ENCODE measurements at places on chromosomes 7 and 10.

DNA sequence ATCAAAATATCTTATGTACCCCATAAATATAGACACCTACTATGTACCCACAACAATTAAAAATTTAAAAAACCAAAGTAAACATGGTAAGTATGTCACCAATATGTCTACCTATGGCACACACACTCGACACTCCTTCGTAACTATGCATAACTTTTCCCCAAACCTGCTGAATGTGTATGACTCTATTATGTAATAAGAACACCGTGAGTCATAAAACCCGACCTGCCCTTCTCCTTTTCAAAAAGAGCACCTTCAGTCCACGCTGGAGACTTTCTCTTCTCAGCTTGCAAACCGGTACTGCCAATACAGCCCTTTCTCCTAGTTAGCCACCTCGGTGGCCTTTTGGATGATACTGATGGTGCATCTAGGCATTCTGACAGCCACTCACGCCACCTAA is 186.3 kb downstream of the PRPF18 start:
- DNase-seq = no peak

GRCh38 chr10:77526868-77527617 is 110.6 kb downstream of the KCNMA1 start:
- no peak for DNase-seq

GRCh38 chr7:76129366-76129765 is 72.3 kb upstream of the SRRM3 start:
- DNase-seq = peak; percentile 2

GRCh38 chr10:79181227-79181626 is 112.5 kb downstream of the ZMIZ1 start:
- DNase-seq = no peak

DNA sequence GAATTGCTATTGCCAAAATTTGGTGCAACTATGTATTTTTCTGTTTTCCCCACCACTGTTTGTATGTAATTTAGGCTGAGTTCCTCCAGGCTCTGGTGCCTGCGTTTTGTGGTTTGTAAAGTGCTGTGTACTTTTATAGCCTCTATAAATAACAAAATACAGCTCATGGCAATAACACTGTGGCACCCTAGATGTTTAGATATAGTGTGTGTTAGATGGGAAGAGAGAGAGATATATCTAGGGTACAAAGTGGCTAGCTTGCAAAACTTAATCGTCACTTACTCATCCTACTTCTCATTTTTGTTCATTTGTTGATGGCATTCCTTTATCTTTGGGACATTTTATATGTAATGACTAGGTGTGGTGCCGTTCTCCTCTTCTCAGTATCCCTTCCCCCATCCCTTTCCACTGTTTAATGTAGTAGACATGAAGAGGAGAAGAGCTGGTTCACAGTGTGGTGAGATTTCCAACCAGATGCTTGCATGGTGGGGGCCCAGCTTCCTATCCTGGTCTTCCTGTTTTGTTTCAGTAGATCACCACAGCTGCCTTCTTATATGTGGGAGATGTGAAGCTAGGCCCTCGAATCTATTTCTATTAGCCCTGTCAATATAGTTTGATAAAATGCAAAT is 115.0 kb downstream of the SND1 start:
- no peak for DNase-seq

- no peak for DNase-seq
These were observed 8.8 kb downstream of the AFAP1L2 start for GRCh38 chr10:114395366-114396022.

- DNase-seq = no peak
These were observed 119.4 kb upstream of the KIF5B start for GRCh38 chr10:32175629-32176028.

DNA sequence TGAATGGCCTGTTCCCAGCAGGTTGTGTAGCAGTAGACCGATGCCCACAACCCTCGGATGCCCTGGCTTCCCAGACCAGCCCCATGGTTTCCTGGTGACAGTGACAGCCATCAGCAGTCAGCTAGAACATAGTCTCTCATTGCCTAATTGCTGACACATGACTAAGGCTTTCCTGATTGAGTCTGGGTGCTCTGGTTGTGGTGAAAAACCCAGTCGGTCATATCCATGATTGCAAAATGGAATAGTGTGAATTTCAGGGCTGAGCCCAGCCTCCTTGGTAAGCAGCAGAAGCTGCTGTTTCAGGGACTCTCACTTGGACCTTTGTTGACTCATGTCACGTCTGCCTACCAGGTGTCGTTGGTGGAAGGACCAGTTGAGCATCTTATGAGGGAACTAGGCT is 36.6 kb downstream of the POR start:
- DNase-seq = peak; percentile 12

GRCh38 chr10:44418637-44419036 is 33.7 kb upstream of the CXCL12 start:
- no peak for DNase-seq

DNA sequence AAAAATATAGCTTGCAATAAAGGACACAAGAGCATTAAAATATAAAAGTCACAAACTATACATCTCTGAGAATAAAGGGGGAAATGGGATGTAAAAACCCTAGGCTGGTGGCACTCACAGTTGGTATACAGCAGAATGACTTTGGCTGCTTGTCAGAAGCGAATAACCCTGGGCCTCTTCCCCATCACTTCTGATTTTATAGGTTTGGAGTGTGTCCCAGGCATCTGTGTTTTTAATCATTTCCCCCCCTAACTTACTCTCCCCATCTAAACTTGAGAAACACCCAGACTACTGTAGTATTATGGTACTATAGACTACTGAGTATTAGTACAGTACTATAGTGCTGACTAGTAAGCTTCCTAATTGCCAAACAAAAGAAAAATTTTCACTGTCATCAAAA is 1.8 kb upstream of the RPA3 start:
- DNase-seq = no peak

GRCh38 chr10:37682617-37683016 is 174.8 kb downstream of the ZNF248 start:
- DNase-seq = no peak

DNA sequence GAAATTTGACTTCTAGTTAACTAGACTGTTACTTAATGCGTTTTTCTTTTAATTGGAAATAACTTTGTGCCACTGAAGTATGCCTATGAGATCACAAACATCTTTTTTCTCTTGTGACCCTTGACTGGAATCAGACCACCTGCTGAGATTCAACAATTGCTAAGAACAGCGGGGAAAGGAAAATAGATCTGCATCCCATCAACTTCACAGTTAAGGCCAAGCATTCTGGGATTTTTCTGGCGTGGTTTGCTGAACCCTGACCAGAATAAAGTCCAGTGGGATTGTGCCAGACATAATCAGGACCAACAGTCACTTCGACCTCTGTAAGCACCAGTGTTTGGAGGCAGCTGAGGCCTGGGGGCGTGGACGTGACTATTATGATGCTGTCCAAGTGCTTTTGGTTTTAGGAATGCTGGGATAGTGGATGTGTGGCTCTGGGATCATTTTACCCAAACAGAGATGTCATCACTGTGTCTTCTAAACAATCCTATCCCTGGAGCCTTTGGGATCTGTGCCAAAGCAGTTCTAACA is 373.3 kb upstream of the PRKCQ start:
- DNase-seq = no peak

DNA sequence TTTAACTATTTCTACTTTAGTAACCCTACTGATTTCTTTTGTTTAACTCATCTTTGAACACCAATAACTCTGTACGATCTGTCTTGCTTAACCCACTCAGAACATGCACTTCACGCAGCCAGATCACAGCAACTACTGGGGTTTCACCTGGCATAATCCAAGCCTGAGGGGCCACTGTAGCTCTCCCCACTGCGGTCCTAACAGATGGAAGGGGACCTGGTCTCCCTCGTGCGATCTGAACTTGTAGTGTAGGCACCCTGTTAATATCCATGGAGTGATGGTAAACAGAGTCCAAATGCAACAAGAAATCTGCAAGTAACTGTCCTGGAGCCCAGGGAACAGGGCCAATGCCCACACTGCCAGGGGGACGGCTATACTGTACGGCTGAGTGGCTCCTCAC is 45.5 kb downstream of the INSIG1 start:
- DNase-seq = no peak

- DNase-seq = no peak
These were observed 80.0 kb downstream of the C7orf25 start for GRCh38 chr7:42831718-42832522.

DNA sequence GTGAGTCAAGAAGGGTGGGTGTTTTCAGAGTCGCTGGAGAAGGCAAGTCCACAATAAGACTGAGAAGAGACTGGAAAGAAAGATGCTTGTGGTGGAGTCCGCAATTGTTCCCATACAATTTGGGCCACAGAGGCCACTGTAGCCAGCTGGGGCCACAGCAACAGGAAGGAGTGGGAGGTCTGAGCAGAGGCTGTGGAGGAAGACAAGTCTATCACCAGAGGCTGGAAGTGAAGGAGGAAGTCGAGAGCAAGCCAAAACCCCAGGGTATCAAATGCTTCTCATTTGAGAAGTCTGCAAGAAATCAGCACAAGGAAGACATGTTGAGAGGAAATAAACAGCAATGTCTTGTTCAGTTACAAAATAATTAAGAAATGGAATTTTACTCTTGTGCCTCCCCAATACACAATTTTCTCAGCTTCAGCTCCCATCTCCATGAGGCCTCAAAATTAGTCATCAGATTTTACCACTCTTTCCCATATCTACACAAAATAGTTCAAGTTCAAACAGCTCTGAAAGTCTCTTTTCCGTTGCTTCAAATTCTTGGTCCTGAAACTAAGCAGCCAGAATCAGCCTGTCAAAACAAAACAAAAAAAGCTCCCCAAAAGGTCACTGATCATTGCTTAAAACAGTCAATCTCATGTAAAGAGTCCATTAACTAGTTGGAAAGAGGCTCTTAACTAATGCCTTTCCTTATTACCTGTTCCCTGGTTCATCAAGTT is 31.6 kb downstream of the SLC16A12 start:
- DNase-seq = no peak

GRCh38 chr7:102872460-102872859 is 40.3 kb upstream of the LRRC17 start:
- DNase-seq = peak; percentile 72

DNA sequence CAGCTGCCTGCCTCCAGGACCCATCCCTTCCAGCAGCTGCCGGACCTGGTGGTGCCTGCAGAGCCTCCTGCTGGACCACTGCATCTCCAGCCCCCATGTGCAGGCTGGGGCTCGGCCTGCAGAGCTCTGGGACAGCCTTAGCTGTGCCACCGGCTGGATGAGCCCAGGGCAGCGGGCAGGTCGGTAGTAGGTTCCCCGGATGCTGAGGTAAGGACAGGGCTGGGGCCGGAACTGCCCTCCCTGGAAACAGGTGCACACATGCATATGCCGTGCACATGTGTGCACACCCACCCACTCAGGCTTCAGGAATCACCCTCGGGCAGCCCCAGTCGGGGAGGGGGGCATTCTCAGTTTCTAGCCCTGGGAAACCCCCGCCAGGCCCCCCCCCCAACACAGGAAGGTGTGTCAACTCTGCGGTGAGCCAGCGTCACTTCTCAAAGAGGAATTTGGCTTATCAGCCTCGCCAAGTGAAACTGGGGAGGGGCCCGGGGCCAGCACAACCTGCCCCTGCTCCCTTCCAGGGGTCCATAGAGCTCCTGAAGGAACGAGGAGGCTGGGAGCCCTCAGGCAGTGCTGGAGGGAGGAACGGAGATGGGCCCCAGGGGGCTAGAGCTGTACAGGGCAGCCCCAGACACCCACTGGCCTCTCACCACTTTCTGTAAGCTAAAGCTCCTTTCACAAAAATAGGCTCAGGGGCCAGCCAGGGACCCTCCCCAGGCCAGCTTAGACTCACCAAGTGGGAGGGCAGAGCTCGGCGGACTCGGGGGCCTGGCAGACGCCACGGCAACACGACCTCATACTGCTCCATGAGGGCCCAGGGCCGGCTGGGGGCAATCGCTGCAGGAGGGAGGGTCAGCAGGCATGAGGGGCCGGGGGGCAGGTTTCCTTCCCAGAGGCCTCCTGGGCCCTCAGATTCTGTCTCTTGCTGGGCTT is 1.7 kb downstream of the ADAM8 start:
- peak; percentile 30 for DNase-seq

- no peak for DNase-seq
These were observed 146.8 kb downstream of the ADCY1 start for GRCh38 chr7:45720989-45721388.

GRCh38 chr7:89312551-89312950 is 517.0 kb upstream of the TEX47 start:
- no peak for DNase-seq

GRCh38 chr7:140646931-140647647 is 6.5 kb upstream of the DENND2A start:
- peak; percentile 51 for DNase-seq

GRCh38 chr10:92849234-92849525 is 860 bp downstream of the EXOC6 start:
- DNase-seq = no peak
